ENCODE measurements at places on chromosomes 1 and 21. TPM values are rescaled to one million over a fixed set of nuclear protein-coding genes. Genes with fewer than 3 reads are reported as not detected.

Gene CACHD1
- total RNA-seq = 44.7 TPM

GRCh38 chr1:22773981-22774832 is 63.6 kb downstream of the EPHB2 start:
- no peak for DNase-seq
- H3K36me3 ChIP-seq = no peaks in the 10 kb centered on the region
- H3K27ac ChIP-seq = no peak overlapping the region
- H3K4me1 ChIP-seq = 0 out of 2 replicates have a peak, but pooled peaks cover 5% of the 10 kb centered on the region
- H3K4me3 ChIP-seq = no peak overlapping the region

GRCh38 chr1:191519519-191519918 is 638.7 kb upstream of the RGS18 start:
- H3K36me3 ChIP-seq = no peaks in the 10 kb centered on the region
- H3K27me3 ChIP-seq = no peaks in the 10 kb centered on the region
- no peak overlapping the region for H3K4me3 ChIP-seq
- no peak for DNase-seq
- H3K4me1 ChIP-seq = no peaks in the 10 kb centered on the region

GRCh38 chr1:236913371-236914037 is 90.7 kb downstream of the MT1HL1 start:
- H3K27ac ChIP-seq = no peak overlapping the region
- no peaks in the 10 kb centered on the region for H3K4me1 ChIP-seq
- no peak for DNase-seq
- no peaks in the 10 kb centered on the region for H3K36me3 ChIP-seq

DNA sequence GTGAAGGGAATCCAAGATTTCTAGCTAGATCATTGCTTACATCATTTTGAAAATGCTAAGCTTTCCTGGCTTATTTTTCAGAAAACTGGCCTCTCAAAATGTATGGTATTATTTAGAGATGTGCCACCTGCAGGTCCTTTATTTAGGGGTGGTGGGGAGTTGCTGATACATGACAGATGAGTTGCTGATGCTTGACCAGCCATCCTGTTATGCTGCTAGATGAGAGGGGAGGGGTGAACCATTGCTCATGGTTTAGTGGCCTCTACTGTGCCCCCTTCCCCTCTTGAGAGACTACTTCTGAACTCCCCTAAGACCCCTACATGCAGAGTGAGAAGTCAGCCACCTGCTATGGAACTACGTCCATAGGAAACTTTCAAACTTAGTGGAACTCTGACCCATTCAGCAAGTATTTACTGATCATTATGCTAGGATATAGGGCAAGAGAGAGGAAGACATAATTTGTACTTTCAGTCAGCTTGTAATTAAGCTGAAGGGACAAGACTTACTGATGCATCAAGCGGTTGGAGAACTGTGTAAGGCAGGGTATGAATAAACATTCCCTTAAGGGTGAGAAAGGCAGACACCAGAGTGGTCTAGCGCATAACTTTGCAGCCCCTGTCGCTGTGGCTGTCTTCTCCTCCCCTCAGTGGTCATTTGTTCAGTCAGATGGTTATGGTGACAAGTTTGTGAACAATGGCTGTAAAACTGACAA is 34.6 kb downstream of the SLAMF6 start:
- no peaks in the 10 kb centered on the region for H3K36me3 ChIP-seq
- DNase-seq = no peak
- H3K27me3 ChIP-seq = no peaks in the 10 kb centered on the region
- no peak overlapping the region for H3K27ac ChIP-seq
- H3K4me1 ChIP-seq = no peaks in the 10 kb centered on the region

Data from H1 (cell line).